Activated CD8-positive, alpha-beta memory T cell treated with anti-CD3 and anti-CD28 coated beads for 4 hours (primary cell): ENCODE measurements at places on chromosomes 1 and 21.

GRCh38 chr1:916173-917075, 7.3 kb upstream of the SAMD11 start:
- DNase-seq: no peak

DNA sequence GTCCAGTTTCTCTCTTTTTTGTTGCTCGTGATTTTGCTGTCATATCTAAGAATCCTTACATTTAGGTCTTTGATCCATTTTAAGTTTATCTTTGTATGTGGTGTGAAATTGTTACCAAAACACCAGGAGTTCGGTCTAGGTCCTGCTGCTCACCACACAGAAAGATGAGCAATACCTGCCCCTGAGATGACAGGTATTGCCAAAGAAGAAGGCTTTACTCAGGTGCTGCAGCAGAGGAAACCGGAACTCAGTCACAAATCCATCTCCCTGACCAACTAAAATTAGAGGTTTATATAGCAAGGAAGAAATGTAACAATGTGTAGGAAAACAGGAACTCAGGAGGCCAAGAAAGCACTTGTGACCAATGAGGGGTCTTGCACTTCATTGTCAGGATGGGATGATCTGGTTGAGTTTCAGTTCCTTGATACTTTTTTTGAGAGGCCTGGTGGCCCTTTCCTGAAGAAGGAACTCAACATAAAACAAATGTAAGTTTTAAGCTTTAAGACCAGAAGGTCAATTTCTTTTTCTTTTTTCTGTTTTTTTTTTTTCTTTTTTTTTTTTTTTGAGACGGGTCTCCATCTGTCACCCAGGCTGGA, 16.5 kb upstream of the SETDB1 start:
- no peak for DNase-seq

- no peak for DNase-seq
These were observed 26.7 kb downstream of the ATG4C start for GRCh38 chr1:62810420-62811274.

DNA sequence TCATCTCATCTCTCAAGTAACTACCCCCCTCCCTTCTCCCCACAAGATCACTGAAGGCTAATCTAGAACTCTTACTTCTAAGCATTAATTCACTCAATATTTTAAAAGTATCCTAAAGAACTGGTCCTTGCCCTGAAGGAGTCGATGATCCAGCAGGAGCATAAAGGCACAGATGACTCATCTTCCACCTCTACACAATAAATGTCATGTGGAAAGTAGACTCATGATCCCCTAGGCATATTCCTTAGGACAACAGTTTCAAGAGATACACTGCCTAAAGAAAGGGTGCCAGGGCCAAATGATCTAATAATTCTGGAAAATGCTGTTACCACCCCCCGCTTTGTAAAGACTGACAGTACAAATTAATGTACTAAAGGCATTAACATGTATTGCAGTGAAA, 85.8 kb upstream of the DIRAS3 start:
- no peak for DNase-seq

- DNase-seq: no peak
These were observed 20.0 kb downstream of the ZBTB40 start for GRCh38 chr1:22471610-22472009.

DNA sequence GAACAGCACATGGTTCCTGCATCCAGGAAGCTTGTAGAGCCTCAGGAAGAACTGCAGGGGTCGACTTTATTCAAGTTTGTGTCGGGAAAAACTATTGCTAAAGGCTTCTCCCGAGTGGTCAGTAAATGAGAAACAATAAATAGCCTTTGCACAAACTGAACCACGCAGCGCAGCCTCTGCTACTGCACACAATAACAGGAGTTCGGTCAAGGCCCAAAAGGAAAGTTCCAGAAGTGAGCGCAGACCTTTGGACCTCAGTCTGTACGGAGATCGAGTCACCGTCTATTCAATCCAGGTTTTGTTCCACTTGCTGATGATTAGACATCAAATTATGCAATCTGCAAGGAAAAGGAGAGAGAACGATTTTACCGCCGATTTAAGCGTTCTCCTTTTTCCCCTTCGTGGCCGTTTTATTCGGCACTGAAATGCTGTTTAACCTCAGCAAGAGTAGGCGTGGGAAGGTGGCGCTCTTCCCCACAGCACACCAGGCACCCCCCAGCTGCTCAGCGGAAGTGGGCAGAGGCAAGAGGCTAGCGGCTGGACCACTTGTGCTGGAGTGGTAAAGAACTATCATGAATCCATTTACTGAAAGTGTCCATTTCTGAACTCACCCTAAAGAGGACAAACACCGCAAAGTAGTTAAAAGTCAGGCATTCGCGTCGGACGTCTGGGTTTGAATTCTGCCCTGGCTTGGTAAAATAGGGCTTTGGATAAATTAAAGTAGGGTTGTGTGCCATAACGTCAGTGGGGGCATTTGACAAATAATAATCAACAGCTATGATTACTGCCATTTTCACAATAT, 6.1 kb upstream of the LHX8 start:
- no peak for DNase-seq

DNA sequence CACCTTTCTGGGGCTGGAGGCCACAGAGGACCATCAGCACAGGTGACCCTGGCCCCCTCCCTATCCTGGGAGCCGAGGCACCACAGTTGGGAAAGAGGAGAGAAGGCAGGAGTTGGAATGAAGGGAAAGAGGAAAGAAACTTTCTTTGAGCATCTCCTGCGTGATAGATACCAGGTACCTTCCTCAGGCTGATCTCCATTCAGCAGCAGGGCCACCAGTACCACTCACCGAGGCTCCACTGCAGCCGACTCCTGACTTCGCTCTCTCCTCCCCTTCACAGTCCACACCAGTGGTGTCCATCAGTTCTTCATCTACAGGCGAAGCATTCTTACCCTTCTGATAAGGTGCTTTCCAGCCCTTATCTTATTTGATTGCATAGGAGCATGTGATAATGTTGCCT, 55.3 kb downstream of the LGR6 start:
- no peak for DNase-seq

- no peak for DNase-seq
These were observed 202.2 kb upstream of the C8B start for GRCh38 chr1:57167997-57168396.

GRCh38 chr1:205998457-205999241, 4.5 kb downstream of the RAB7B start:
- DNase-seq: no peak

DNA sequence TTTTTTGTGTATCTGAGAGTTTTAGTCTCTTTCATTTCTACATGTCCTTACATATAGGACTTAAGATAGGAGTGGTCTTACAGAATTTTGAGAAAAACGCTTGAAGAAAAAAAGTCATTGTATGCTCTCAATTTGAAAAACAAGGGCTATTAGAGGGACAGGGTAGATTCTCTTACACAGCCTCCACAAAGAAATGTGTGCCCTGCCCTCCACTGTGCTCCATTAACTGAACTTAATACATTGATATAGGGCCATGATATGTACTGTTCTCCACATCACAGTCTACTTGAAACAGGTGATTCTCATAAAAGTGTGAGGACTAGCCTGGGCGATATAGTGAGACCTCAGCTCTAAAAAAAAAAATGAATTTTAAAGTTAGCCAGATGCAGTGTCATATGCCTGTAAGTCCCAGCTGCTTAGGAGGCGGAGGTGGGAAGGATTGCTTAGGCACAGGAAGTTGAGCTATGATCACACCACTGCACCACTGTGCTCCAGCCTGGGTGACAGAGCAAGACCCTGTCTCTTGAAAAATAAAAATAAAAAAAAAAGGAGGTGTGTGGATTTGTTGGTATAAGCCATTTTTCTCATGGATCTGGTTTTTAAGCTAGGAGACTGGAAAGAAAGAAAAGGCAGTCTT, 77.0 kb downstream of the HMCN1 start:
- no peak for DNase-seq

DNA sequence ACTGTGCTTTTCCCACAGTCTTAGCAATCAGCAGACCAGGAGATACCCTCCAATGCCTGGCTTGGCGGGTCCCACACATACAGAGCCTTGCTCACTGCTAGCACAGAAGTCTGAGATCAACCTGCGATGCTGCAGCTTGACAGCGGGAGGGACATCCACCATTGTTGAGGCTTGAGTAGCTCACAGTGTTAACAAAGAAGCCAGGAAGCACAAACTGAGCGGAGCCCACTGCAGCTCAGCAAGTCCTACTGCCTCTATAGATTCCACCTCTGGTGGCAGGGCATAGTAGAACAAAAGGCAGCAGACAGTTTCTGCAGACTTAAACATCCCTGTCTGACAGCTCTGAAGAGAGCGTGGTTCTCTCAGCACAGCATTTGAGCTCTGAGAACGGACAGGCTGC, 33.4 kb downstream of the MNDA start:
- no peak for DNase-seq

DNA sequence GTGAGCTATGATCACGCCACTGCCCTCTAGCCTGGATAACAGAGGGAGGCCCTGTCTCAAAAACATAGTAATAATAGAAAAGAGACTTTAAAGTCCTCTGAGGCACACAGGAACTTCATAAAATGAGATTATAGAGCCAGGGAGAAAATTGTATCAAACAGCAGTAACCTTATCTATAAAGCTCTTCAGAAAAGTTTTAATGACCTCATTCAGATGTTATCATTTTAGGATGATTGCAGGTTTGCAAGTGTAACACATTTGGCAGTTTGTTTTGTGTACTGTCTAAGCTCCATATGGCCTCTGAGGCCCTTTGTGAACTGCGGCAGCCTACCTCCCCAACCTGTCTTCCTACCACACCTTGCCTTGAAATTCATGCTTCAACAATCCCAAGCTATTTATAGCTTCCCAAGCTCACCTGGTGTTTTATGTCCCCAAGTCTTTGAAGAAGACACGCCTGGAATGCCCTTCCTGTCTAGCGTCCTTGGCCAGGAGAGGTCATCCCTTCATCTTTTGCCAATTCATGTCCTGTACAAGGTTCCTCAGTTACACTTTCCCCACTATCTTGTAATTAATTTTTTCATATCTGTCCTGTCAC, 8.5 kb upstream of the AKNAD1 start:
- no peak for DNase-seq

GRCh38 chr1:235579891-235580290, 69.7 kb downstream of the GNG4 start:
- DNase-seq: no peak
